ENCODE measurements at places on chromosomes 3 and 15. TPM values are rescaled to one million over a fixed set of nuclear protein-coding genes. Genes with fewer than 3 reads are reported as not detected.

DNA sequence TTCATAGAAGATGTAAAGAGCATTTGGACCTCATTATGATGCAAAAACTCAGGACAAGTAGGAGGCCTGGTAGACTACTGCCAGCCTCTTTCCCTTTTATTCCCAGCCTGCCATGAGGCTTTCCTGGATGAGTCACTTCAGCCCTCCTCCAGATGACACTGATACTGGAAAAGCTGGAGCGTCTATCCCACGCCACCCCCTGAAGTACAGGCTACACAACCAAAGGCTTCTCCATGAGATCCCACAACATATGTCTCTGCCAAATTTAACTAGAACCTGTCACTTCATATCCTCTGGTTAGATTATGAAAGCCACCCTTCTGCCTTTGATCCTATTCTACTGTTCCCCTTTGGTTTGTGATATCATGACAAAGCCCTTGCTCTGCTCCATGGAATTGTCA is 56.1 kb upstream of the CPNE4 start:
- no peaks in the 10 kb centered on the region for H3K27me3 ChIP-seq
- no peak for DNase-seq
- no peaks in the 10 kb centered on the region for H3K36me3 ChIP-seq
- H3K4me1 ChIP-seq, result peaks cover 22% of the 10 kb centered on the region

DNA sequence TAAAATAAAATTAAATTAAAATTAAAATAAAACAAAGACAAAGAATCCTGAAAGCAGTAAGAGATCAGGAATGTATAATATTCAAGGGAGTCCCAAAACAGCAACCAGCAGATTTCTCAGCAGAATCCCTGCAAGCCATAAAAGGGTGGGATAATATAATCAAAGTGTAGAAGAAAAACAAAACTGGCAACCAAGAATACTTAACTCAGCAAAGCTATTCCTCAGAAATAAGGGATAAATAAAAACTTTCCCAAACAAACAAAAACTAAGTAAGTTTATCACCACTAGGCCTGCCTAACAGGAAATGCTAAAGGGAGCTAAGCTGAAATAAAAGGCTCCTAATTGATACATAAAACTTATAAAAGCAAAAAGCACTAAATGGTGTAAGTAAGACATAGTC is 29.8 kb downstream of the THBS1 start:
- H3K27ac ChIP-seq, result no peak overlapping the region
- H3K36me3 ChIP-seq, result no peaks in the 10 kb centered on the region
- H3K4me3 ChIP-seq, result no peak overlapping the region

The CLDN11 gene
- 0.35 TPM for total RNA-seq

DNA sequence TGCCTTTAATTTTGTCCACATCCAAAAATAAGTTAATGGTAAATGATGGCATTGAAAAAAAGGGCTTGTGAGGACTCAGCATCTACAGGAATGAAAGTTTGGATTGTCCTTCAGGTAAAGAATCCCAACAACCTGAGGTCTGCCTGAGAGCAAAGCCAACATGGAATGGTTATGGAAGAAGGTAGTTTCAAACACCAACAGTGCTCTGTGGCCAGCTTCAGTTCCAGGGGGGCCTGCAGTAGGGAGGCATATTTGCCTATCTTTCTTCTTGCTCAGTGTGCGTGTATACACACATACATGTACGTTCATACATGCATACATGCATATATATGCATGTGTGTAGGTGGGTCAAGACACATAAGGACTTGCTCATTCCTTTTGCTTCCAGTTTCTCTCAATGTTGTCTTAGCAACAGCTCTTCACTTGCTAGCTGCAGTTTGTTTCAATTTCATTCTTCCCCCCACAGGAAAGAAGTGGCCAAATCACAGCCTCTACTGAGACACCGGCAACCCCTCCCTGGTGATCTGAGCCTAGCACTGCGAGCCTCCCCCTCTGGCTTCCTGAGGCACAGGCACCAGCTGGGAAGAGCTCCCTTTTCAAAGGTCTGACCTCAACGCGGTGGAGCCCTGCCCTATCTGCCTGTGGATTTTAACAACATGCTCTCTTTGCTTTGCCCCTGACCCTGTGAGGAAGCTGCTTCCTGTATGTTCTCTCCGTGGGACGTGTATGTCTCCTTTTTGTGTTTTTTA is 146.2 kb downstream of the KLF13 start:
- H3K27ac ChIP-seq, result no peak overlapping the region
- no peaks in the 10 kb centered on the region for H3K36me3 ChIP-seq

GRCh38 chr3:134295930-134296329 is 45.3 kb upstream of the RYK start:
- no peaks in the 10 kb centered on the region for H3K36me3 ChIP-seq
- H3K27ac ChIP-seq, result no peak overlapping the region
- H3K4me1 ChIP-seq, result peaks cover 14% of the 10 kb centered on the region
- DNase-seq, result no peak

The CAMKV gene
- 0.32 TPM for total RNA-seq

The MINAR1 gene
- 3.3 TPM for total RNA-seq

- DNase-seq, result no peak
- H3K4me3 ChIP-seq, result no peak overlapping the region
- H3K27me3 ChIP-seq, result peaks cover 10% of the 10 kb centered on the region
- H3K4me1 ChIP-seq, result no peaks in the 10 kb centered on the region
Observed at GRCh38 chr3:133933097-133934024, 37.7 kb upstream of the RAB6B start.
